ENCODE measurements at places on chromosomes 1 and 21.

- no peak for DNase-seq
Observed at GRCh38 chr1:54580856-54581550, 33.0 kb downstream of the ACOT11 start.

DNA sequence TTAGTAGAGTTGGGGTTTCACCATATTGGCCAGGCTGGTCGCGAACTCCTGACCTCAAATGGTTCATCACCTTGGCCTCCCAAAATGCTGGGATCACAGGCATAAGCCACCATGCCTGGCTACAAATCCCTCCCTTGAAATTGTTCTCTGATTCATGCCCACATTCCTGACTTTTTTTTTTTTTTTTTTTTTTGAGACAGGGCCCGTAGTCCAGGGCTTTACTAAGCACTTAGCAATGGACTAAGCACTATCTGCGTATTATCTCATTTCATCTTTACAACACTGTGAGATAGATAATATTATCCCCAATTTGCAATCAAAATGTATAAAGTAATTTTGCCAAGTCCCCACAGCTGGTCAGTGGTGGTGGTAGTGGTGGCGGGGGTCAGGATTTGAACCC lies 58.9 kb downstream of the VWA5B1 start:
- DNase-seq: no peak

DNA sequence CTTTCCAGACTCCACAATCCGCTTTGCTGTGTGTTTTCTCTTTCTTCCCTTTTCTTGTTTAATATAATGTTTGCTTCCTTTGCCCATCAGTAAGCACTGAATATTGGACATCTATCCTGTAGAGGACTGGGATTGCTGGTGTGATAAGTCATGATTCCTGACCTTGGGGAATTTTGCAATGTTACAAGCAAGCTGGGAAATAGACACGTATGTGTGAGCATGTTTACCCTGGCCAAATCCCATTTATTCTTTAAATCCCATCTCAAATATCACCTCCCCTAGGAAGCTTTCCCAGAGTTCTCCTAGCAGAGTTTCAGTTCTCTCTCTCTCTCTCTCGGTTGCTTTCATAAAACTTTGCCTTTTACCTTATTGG lies 155.3 kb downstream of the ROR1 start:
- DNase-seq: no peak

DNA sequence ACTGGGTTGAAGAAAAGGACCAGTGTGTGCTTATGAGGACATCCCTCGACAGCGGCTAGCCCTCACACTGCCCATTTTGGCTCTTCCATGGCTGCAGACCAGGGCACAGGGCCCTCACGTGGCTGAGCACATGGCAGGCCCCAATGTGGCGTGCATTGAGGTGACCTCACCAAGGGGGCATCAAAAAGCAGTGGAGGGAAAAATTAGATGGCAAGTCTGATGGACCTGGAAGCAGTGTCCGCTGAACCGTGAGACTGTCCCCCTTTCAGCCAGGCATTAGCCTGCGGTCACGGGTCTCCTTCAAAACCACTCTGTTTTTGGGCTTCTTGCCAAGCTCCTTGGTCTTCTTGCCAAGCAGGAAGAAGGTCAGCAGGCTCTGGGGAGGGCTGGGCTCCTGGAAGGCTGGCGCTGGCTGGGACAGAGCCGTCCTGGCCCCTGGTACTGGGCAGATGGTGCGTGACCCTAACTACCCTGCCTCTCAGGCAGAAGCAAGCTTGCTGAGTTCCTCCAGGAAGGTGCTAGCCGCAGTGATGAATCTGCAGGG lies 30.8 kb downstream of the TRIM67 start:
- no peak for DNase-seq

GRCh38 chr1:227781314-227781930 lies 34.1 kb upstream of the PRSS38 start:
- no peak for DNase-seq

DNA sequence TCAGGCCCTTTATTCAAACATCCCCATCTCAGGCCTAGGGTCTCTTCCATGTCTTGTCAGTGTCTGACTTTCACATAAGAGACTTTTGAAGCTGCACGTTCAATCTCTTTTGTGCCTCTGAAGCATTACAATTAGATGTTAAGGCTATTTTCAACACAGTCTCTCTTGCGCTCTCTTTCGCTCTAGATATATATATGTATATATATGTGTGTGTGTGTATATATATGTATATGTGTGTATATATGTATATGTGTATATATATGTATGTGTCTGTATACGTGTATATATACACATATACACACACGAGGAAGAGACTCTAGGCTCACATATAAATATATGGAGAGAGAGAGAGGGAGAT lies 162.5 kb upstream of the RNPC3 start:
- no peak for DNase-seq

DNA sequence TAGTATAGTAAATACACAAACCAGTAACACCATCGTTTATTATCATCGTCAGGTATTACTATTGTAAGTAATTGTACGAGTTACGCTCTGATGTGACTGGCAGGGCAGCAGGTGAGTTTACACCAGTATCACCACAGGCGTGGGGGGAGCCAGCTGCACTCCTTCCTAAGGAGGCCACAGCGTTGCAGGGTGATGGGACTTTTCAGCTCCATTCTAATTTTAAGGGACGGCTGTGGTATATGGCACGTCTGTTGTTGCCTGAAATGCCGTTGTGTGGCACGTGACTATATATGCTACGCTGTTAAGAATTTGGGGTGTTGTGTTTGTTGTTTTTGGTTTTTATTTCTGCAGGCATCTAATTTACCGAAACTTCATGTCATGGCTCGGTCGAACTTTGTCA lies 164.8 kb upstream of the COL6A1 start:
- no peak for DNase-seq

GRCh38 chr21:42107177-42107880 lies 36.2 kb downstream of the UMODL1 start:
- no peak for DNase-seq

- DNase-seq: no peak
Observed at GRCh38 chr1:109716570-109717090, 4.6 kb downstream of the GSTM5 start.

DNA sequence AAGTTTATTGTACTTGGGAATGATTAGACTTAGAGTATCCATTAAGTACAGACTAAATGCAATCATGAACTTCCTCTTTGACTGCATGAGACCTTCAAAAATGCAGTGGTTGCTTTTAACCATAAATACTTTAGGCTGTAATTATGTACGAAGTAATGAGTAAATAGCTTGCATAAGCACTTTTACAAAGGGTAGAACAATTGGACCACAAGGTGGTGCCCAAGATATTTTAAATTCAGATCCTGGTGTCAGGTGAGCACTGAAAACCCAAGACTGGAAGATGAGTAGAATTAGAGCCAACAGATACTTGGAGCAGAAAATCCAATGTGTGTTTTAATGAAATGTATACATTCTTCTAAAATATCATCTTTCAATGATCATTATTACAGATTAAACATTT lies 43.4 kb upstream of the RHOU start:
- no peak for DNase-seq

GRCh38 chr1:21861602-21862429 lies 49.8 kb downstream of the LDLRAD2 start:
- no peak for DNase-seq

GRCh38 chr1:150484861-150485260 lies 2.4 kb upstream of the TARS2 start:
- DNase-seq: no peak

DNA sequence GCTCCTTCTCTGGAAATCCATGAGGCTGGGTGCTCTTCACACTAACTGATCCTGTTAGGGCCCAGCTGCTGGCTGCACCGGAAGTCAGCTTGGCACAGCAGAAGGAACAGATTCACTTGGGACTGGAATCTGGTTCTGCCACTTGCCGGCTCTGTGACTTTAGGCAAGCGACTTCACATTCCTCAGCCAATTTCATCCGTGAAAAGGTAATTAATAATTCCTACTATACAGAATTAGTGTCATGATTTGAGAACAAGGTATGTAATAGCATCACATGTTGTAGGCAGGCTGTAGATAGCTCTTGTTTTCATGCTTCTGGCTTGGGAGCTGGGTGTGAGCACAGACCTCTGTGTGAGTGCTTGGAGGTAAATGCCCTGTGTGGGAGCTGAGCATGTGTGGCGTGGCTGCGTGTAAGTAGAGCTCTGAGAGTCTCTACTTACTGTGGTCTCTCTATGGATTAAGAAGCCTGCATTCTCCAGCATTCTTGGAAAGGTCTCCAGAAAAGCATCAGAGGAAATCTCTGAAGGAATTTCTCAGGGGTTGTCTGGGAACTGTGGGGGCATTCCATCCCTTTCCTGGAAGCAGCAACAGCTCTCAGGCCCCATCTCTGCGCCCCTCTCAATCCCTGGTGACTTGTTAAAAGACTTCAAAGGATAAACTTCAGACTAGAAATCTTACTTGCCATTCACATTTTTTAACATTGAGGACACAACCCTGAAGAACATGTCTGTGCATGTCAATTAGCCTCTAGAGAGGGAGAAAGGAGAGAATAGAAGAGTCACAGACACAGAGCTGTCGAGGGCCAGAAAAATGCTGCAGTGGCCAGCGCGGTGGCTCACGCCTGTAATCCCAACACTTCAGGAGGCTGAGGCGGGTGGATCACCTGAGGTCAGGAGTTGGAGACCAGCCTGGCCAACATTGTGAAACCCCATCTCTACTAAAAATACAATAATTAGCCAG lies 47.7 kb upstream of the PPM1J start:
- no peak for DNase-seq

DNA sequence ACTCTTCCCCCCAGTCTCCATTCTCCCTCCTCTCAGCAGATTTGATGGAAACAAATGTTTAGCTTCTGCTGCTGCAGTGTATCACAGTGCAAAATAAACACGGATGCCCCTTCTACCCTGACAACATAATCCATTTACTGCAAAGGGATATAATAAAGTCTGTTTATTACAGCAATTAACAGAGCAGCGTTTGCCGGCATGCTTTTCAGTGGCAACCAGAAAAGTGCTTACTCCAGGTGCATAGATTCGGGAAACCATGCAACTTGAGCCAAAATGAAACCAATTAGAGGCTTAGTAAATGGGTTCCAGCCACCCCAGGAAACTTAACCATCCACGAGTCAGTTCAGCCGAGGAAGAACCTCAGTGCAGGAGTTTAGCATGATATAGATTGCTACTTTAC lies 12.9 kb upstream of the LEMD1 start:
- no peak for DNase-seq

GRCh38 chr1:227038401-227038800 lies 98.3 kb downstream of the COQ8A start:
- DNase-seq: no peak

- no peak for DNase-seq
Observed at GRCh38 chr1:81733480-81733879, 67.3 kb upstream of the ADGRL2 start.

DNA sequence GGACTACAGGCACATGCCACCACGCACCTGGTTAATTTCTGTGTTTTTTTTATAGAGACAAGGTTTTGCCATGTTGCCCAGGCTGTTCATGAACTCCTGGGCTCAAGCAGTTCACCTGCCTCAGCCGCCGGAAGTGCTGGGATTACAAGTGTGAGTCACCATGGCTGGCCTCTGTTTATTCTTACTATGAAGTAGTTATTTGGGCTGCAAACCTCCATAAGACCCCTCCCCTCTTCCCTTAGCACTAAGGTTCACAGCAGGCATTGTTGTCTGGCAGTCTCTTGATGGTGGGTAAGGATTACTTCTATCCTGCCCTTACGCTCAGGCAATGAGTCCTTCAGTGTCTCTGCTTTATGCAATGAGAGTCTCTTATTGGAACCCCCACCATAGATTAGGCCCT lies 51.8 kb downstream of the ANGPTL1 start:
- DNase-seq: no peak

GRCh38 chr1:90133133-90133532 lies 138.2 kb downstream of the ZNF326 start:
- no peak for DNase-seq

DNA sequence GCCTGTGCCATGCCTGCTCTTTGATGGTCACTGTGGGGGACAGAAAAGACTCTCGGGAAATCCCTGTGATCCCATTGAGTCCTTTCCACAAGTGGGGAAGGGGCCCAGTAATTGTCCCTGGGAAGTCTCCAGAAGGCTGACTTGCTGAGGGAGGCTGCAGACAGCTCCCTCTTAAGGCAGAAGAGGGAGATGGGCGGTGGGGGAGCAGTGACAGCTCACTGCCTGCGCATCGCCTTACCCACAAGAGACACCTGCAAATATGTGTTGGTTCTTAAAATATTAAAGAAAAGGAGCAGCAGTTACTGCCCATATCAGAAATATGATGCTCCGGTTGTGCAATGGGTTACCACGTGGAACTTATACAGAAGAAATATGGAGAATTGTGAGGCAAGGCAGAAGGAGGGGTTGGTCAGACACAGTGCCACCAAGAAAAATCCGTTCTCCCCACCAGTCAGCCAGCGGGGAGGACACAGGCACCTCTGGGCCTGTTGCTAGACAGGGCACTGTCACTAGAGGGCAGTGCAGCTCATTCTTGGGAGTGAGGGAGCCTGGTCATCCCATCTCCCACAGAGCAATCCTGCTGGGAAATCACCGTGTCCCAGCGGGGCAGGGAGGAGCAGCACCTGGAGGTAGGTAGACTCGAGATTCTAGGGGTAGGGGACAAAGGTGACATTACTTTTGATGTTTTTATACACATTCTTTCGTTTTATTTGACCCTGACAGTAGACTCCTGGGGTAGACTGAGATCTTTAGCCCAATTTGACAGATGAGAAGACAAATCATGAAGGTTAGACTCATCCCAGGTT lies 6.9 kb upstream of the CAMK1G start:
- DNase-seq: peak; percentile 64
